CD4-positive, alpha-beta T cell treated with Interleukin-1 beta for 1 hour (primary cell): ENCODE measurements at places on chromosomes 3 and 15.

- no peak for DNase-seq
These were observed 77.3 kb downstream of the CCR1 start for GRCh38 chr3:46130631-46131310.

DNA sequence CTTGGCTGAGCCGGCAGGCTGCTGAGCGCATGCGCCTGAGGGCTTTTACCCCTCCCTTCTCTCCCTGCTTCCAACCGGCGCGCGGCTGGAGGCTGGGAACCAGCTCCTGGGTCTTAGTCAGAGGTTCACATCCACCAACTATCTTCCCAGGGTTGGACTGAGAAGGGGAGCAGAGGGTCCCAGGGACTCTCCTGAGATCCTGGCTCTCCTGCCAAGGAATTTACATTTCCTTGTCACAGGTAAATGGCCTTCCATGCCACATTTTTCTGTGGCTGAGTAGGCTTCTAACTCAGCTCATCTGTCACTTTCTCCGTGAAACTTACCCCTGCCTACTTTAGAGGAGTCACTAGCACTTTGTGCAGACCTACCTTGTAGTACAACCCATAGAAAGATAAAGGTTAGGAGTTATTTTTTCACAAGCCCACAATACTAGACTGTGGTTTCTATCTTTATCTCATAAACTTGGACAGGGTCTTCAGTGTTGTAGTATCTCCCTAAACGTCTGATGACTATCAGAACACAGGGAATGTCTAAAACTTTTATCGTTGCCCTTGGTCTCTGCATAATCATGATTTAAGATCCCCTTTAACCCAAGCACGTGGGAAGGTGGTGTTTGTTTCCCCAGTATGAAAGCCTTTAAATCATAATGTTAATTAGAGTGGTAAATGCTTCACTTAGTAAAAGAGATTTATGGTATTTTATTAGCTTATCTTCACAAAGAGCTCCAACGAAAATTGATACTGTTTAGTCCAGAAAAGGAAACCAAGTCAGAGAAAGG lies 638 bp upstream of the TBC1D5 start:
- DNase-seq = no peak

DNA sequence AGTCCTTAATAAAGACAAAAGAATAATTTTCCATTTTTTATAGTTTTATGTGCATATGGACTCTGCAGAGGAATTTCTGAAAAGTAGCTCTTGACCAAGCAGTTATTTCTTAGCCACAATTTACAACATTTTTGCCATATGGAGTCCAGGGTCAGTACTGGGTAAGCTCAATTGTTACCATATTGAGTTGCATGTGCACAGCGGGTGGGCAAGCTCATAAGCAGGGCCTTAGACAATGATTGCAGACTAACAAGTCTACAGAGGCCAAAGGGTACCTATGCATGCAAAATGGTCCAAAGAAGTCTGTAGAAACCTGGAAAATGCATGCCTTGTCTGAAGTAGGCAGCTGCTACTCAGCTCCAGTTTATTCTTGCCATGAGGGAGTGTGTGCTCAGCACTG lies 19.0 kb upstream of the ARHGEF26 start:
- no peak for DNase-seq

GRCh38 chr3:11077466-11077865 lies 76.8 kb upstream of the HRH1 start:
- no peak for DNase-seq

DNA sequence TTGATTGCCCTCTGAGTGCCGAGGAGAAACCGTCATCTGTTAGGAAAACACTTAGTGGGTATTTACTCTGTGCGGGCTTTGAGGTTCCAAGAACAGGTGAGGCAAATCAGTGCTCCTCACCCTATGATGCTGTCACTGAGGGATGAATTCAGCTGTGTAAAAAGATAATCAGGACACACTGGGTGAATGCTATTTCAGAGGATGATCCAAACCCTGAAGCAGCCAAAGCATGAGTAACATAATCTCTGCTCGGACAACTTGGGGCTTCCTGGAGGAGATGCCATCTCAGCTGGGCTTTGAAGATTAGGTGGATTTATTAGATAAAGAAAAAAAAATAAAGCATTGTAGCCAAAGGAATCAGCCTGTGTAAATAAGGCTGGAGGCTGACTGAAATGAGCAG lies 10.5 kb upstream of the GADL1 start:
- no peak for DNase-seq

GRCh38 chr3:149813367-149814281 lies 609 bp downstream of the RNF13 start:
- peak; percentile 11 for DNase-seq
